ENCODE measurements at places on chromosomes 3 and 15. TPM values are rescaled to one million over a fixed set of nuclear protein-coding genes. Genes with fewer than 3 reads are reported as not detected.

SRGAP3 gene
- total RNA-seq, result 1.8 TPM

RASGRF1 gene
- 0.15 TPM for total RNA-seq

THRB gene
- 1.2 TPM for total RNA-seq

DNA sequence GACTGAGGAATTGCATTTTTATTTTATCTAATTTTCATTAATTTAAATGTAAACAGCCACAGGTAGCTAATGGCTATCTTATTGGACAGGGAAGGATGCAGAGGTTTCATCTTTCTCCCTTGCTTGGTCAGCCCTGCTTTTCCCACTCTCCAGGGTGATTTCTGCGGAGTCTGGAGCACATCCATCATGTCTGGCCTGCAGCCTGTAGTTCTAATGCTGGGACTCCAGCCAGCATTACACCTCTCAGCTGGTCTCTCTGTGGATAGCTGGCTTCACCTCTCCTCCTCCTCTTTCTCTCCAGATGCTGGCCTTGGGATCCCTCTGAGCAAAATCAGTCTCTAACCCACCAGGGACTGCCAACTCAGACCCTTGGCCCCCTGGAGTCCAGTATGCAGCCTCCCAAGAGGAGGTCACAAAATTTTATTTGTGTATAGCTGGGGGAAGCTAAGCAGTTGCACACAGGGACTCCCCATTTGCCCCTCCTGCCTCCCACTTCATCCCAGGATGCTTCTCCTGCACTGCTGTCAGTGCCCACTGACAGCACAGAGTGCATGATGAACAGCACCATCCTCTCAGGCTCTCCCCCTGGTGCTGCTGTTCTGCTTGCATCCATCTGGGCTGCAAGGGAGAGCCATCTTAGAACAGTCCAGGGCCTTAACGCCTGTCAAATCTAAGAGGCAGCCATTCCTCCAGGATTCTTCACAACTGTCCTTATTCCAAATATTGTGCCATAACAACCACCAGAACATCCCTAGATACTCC is 1.7 kb downstream of the BFSP2 start:
- DNase-seq, result no peak

GRCh38 chr3:50205413-50206276 is 574 bp downstream of the SLC38A3 start:
- DNase-seq, result no peak

GRCh38 chr3:158864492-158864891 is 62.6 kb downstream of the MFSD1 start:
- DNase-seq, result no peak

GRCh38 chr3:120646771-120647432 is 35.1 kb downstream of the HGD start:
- DNase-seq, result no peak

DNA sequence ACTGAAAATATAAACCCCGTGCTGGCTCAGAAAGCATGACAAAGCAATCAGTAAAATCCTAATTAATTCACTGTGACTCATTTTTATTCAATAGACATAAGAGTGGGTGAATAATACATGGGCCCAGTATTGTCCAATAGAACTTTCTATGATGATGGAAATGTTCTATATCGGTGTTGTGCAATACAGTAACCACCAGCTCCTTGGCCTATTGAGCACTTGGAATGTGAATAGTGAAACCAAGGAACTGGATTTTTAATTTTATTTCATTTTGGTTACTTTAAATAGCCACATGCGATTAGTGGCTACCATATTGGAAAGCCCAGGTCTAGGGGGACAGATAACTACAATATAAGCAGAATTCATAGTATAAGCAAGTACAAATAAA is 69.8 kb upstream of the PPP2R3A start:
- DNase-seq, result no peak

- peak; percentile 28 for DNase-seq
Observed at GRCh38 chr3:132911741-132912415, 126.3 kb upstream of the TMEM108 start.

DNA sequence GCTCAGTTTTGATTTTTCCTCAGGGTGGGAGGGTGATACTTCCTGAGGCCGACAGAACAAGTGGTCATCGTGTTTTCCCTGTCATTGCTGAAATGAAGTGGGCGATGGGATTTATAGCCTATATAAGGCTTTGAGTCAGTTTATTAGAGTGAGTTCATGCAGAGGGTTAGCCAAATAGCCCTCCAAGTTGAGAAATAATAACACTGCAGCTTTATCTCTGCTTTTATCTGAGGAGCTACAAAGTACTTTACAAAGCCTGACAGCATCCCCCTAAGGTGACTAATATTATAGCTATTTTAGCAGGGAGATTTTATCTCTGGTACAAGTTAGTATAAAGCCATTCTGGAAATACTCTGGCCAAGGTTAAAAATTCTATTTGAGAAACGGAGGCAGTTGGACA is 389.6 kb downstream of the MFSD1 start:
- no peak for DNase-seq

DNA sequence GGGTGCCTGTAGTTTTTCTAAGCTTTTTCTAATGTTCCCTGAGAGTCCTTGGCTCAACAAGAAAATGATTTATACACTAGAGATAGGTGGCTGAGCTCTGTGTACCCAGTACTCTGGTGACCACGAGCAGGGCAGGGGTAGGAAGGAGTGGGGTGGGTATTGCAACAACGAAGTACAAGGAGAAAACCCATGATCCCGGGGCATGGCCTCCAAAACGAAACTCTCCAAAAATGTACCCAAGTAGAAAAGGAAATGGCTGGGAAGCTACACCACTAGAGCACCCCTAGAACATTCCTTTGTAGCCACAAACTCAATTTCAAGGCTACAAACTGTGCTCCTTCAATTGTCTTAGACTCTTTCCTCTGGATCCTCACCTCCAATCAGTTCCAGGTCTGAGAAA is 138.9 kb downstream of the DUT start:
- DNase-seq, result no peak

GRCh38 chr3:86740751-86741150 is 250.2 kb downstream of the VGLL3 start:
- no peak for DNase-seq

DNA sequence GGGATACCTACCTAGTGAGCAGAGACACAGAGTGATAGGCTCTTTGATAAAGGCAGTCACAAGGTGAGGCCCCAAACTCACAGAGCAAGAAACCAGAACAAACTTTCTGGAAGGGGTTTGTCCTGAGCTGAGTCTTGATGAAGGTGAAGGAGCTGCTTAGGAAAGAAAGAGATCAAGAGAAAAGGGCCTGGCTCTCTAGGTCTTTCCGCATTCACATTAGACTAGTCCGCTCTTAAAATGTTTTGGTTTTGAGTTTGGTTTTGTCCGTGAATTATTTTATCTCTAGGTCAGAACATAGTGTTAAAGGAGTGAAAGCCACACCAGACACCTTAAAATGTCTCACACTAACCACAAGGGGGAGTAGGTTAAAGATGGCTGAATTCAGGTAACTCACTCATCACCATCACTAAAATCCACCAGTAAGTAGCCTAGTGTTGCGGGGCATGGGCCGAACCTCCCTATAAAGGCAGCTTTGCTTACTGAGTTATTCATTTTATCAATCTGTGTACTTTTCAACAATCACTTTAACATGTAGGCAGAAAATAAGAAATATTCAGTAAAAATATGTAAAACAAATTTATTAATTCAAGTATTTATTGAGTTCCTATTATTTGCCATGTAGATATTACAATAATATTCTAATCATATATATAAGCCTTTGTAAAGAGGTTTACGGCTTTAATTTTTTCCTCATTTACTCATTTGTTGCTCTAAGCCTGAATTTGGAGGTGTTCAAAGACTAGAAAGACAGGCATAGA is 121.5 kb upstream of the TSC22D2 start:
- peak; percentile 72 for DNase-seq

- DNase-seq, result peak; percentile 11
Observed at GRCh38 chr15:90774731-90775514, 57.8 kb downstream of the BLM start.

All from H4 (cell line).